ENCODE measurements at places on chromosomes 2 and 18.

- no peak for DNase-seq
Measured at GRCh38 chr2:233124421-233125080, 64.4 kb downstream of the INPP5D start.

GRCh38 chr2:129165006-129165405 lies 814.5 kb upstream of the RAB6C start:
- peak; percentile 57 for DNase-seq

DNA sequence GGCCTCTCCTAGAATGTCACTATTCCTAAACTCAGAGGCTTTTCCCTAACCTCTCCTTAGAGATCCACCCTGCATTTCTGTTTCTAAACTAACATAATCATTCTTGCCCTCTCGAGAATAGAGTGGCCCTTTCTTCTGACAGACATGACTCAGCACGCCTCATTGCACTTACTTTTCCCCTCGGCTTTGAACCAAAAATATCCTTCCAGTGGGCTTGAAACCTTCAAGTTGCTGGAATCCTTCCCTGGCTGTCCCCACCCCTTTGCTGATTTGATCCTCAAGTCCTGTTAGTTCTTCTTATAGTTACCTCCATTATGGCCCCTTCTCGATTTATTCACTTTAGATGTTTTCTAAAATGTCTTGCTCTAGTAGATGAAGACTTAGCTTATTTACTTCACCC lies 158.0 kb downstream of the LTBP1 start:
- DNase-seq, result no peak

GRCh38 chr2:217890445-217890844 lies 112.3 kb downstream of the TNS1 start:
- DNase-seq, result no peak

DNA sequence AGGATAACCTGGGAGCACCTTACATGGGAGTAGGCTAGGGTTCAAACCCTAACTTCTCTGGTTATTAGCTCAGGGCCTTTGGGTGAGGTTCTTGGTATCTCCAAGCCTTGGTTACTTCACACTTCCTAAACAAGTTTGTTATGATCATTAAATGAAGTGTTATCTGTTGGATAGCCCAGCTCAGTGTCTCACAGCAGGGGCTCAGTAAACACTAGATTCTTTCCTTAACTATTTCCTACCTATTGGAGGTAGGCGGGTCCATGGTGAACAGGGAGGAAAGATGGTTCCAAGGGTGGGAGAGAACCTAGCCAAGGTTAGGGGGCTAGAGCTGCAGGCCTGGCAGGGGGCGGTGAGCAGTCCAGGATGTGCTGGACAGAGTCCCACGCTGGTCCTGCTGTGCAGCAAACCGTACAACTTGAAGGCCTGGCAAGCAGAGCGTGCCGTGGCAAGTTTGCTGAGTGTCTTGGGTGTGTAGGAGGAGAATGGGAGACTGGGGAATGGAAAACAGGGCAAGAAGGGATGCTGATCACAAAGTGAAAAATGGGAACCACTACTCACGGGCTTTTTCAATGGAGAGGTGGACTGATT lies 259.1 kb downstream of the PRKCE start:
- no peak for DNase-seq

GRCh38 chr2:96702098-96702785 lies 37.6 kb downstream of the LMAN2L start:
- DNase-seq, result no peak

DNA sequence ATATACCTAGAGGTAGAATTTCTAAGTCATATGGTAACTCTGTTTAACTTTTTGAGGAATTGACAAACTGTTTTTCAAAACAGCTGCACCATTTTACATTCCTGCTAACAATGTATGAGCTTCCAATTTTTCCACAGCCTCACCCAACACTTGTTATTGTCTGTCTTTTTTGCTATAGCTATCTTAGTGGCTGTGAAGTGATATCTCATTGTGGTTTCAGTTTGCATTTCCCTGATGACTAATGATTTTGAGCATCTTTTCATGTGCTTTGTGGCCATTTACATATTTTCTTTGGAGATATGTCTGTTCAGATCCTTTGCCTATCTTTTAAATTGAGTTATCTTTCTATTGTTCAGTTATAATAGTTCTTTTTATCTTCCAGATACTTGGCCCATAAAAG lies 273.8 kb downstream of the AGPS start:
- no peak for DNase-seq

- no peak for DNase-seq
Measured at GRCh38 chr18:2905854-2906703, 59.3 kb downstream of the EMILIN2 start.

DNA sequence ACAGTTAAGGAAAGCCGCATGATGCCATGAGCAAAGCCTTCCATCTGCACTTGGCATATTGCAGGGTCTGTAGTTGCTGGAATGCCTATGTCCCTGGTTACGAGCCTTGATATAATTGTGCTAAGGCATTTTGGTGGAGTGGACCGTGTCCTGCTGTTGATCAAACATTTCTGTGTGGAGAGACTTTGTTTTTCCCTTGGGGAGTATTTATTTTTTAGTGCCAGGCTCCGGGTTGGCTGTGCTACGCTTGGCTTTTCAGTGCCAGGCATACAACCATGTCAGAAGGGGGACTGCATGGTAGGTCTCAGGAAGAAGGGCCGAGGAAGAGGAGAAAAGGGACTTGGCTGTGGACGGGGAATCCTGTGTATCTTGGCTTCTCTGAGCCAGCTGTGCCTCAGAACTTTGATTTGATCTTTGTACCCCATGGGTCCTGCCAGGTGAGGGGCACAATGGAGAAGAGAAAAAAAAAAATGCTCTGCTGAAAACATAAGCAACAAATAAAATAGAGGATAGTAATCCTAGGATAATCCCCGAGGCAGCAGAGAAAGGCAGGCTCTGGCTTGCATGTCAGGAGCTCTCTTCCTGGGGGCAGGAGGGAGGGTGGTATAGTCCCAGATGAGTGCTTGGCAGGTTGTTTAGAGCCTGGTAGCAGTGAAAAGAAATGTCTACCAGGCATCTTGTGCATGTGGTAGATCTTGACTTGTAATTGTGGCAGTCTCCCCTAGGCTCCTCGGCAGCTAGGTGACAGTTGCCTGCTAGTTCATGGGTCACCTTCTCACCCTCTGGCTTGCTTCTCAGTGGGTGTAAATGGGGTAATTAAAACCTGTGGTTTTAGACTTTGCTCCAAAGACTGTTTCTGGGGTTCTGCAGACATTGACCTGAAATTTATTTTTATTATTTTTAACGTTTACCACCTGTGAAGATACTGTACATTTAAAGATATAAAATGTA lies 233.0 kb downstream of the NEDD4L start:
- no peak for DNase-seq

DNA sequence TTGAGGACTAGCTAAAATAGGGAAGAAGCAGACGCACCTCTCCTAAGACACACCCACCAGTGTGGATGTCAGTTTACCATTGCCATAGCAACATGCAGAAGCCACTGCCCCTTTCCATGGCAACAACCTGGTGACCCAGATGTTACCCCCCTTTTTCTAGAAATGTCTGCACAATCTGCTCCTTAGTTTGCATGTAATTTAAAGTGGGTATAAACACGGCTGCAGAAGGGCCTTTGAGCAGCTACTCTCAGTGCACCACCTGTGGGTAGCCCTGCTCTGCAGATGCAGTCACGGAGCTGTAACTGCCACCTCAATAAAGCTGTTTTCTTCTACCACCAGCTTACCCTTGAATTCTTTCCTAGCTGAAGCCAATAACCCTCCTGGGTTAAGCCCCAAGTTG lies 87.1 kb downstream of the FBXO15 start:
- DNase-seq, result no peak
